ENCODE measurements at places on chromosomes 5 and 9.
A peak's percentile ranks its signal among the peaks of the same experiment; 100 is the strongest.

GRCh38 chr9:106130374-106130773 lies 436.0 kb downstream of the TMEM38B start:
- DNase-seq = no peak

DNA sequence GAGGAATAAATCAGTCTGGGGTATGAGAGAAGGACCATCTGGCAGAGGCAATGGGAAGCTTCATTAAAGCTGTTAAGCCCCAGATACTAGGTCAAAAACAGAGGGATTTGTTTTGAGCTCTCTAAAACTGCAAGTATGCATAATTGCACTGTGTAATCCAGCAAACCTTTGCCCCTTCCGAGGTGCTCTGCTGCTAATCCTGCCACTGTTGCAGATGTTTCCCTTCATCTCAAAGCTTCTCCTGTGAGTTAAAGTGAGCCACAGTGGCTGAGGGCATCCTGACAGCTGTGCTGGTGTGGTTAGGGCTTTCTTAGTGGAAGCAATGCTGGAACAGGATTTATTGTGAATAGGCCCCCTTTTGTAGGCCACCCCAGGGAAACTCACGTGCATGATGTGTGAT lies 160.3 kb upstream of the TRPC7 start:
- peak; percentile 24 for DNase-seq

- no peak for DNase-seq
These were observed 535.9 kb downstream of the DNAH5 start for GRCh38 chr5:13408616-13409015.

GRCh38 chr5:118320121-118320520 lies 668.2 kb downstream of the DTWD2 start:
- no peak for DNase-seq

DNA sequence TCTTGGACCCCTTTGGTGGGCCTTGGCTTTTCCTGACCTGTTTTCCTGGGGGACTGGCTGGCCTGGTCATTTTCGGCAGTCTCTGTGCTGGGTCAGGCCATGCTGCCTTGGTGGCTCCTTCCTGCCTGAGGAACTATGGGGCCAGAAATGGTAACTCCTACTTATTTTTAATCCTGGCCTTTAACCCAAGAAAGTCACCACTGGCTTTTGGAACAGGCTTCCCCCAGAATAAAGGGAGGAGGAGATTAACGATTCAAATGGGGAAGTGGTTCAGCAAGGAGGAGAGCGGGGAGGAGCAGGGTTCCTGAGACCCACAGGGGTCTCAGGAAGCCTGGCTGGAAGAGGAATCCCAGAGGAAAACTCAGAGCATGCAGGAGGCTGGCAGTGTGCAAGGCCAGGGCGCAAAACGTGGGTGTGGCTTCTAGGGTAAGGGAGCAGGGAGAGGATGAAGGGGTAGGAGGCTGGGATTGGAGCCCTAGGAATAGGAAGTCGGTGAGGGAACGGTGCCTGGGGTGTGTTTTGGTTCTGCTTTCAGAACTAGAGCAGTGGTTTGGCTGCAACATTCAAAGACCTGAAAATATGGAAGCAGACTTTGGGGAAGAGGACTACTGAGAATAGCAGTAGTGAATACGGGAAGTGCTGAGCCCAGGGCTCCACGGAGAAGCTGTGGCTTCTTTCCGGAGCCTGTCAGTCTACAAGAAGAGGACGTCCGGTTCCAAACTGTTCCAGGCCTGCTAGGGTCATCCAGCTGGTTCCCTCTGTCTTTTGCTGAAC lies 271.1 kb upstream of the KLF4 start:
- DNase-seq = no peak

DNA sequence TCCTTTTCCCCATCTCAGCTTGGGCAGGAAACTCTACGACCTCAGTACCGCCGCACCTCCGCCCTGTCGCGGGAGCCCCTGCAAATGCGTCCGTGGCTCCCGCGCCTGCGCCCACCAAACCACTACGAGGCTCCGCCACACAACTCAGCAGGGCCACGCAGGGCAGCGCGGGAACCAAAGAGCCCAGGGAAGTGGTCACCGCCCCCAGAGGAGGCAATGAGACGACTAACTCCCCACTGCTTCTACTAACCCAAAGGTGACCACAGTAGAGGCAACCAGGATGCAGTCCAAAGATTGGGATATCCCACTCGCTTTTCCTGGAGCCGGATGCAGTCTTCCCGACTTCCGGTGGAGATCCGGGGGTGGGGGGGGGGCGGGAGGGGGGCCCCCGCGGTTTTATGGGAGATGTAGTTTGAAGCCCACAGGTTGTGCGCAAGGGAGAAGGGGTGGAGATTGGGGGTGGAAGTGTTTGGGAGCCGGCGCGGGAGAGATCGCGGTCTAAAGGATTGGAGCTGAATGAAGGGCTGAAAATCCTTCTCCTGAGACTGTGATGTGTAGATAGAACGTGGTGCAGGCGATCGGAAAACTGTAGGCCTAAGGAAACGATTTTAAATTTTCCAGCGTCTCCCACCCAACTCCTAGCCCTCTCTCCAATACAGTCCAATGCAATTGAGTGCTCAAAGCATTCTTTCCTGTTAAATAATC lies at the start of gene NUDT12:
Gene NUDT12 (minus strand): TSS at position 337 of the 705 bp plus-strand sequence. CDS start 2,541 bp downstream, outside the sequence.
- peak; percentile 71 for DNase-seq

DNA sequence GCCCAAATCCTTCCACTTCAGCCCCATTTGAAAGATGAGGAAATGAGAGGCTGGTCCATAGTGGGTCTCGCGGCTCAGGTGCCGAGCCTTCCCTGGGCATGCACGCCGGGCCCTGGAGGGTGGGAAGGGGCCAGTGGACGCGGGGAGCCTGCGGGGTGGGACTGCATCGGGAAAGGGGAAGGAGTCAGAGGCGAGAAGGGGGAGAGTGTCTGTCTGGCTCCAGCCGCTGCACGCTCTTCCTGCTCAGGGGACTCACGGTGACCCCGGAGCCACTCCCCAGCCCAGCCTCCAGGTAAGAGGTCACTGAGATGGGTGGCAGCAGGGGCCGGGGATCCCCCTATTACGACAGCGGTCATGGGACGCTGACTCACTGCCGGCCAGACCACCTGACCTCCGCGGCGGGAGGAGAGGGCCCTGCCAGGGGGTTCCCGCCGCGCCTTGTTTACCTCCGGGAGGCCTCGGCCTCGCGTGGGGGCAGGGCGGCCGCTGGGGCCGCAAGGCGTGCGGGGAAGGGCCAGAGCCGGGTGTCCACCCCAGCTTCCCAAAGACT lies 1.9 kb upstream of the SQSTM1 start:
- peak; percentile 82 for DNase-seq

DNA sequence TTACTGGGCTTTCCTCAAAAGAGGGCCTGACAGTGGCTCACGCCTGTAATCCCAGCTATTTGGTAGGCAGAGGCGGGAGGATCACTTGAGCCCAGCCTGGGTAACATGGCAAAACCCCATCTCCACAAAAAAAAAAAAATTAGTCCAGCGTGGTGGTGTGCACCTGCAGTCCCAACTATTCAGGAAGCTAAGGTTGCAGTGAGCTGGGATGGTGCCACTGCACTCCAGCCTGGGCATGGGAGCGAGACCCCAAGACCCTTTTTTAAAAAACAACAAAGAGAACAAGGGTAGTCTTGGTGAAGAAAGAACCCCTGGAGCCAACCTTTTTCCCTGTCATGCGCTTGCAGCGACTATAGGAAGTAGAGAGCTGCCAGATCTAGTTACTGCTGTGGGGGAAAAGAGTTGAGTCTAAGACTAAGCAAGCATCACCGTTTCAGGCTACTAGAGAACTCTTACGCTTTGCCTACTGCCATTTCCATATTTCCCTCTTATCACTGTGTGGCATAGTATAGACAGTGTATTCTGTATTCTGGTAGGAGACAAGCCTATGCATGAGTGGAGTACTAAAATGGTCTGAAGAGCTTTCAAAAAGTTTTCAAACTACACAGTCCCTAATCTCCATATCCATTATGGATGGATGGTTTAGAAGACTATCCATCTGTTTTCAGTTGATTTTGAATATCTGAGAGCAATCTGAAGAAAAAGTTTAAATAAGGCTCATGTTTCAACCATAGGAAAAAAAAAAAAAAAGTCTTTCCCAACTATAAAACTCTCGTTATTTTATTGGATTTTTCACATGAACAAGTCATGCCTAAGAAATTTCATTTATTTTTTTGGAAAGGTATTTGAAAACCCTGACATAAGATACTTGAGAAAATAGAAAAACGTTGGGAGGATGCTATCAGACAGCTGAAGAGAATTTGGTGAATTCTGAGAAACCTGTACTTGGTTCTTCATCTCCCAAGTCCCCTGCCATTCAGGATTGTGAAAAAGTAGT lies 2.6 kb downstream of the C9orf40 start:
- DNase-seq = no peak

- DNase-seq = no peak
These were observed 81.8 kb upstream of the LMNB1 start for GRCh38 chr5:126695091-126695490.

DNA sequence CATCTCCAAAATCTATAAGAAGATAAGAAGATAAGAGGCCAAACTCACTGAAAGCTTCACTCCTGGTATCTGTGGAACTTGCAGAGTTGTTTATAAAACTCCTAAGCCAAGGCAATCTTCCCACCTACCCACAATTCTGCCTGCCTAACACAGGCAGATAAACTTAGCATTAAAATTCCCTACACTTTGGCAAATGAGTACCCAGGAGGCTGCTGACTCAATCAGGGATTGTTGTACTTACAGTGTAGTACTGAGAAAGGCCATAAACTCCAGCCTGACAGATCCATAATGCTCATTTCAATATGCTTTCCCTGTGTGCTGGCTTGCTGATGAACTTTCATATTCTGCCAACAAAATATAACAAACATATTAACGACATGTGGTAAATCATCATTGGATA lies 725.2 kb downstream of the BRINP1 start:
- DNase-seq = no peak

GRCh38 chr5:69341520-69342161 lies 9.0 kb upstream of the CCDC125 start:
- DNase-seq = no peak

- peak; percentile 59 for DNase-seq
These were observed 47.9 kb upstream of the XPA start for GRCh38 chr9:97744710-97745708.

DNA sequence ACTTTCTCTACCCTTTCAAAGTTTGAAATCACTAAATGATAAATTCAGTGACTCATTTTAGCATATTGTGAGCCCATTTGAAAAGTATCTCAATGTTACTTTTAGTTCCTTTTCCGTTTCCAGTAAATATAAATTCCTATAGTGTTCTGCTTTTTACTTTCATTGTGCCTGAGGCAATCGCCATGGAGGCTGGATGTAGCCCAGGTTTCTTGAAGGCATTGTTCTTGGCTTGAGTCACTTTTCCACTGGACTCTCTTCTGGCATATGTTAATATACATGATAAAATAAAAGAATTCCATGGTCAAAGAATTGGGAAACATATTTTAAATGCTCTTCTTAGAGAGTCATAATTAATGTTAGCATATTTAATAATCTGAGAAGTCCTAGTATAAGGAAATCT lies 327.0 kb downstream of the IZUMO3 start:
- no peak for DNase-seq

DNA sequence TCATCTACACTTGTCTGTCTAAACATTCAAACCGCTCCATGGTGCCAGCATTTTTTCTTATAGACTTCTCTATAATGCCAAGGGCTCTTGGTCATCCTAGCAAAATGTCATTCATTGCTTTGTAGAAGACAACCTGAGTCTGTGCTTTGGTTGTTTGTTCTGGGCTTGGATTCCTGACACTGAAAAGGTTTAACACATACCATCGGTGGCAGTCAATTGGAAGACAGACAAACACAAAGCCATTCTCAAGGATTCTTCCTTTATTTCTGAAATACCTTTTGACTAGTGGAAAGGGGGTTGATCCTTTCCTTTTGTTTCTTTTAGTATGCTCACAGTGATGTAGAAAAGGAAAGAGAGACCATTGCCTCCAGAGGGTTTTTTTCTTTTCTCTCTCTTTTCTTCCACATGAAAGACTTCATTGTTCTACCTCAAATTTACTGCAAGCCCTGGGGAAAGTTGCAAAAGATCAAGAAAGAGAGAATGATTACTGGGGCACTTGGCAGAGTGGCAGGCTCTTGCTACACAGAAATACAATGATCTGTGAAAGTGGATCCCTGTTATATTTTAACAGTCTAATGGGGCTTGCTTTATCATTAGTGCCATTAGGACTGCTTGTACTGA lies 66.4 kb upstream of the TMC1 start:
- DNase-seq = peak; percentile 75

DNA sequence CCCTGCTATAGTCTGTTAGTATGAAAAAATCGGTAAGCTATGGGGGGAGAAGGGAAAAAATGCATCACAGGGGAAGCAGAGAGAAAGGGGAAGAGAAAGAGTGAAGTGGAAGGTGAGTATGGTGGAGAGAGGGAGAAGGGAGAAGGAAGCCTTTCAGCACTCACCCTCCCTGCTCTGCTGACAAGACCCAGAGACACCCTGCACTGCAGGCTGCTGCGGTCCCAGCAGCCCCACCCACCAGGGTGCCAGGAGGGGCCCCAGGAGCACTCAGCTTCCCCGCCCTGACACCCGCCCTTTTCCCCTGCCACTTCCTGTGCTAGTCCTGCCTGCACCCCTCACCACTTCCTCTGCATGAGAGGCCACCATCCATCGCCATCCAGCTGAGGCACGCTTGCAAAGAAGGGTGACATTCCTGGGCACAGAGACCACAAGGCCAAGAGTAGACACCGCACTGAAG lies 12.7 kb downstream of the STK10 start:
- no peak for DNase-seq

DNA sequence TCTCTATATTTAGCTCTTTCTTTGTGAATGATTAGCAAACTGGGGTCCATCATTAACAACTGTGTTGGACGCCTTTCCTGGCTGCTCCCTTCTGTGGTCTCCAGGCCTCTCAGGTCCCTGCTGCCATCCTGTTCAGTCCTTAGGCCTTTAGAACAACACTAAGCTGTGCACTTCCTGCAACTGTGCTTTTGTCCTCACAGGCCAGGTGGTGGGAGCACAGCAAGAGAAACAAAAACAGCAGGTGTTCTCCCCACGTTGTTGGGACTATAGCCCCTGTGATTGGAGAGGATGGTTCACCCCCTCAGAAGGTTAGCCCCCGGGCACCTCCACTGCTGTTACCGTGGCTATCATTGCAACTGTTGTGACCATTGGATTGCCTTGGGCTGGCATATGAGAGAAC lies 41.7 kb upstream of the CLINT1 start:
- DNase-seq = peak; percentile 78

DNA sequence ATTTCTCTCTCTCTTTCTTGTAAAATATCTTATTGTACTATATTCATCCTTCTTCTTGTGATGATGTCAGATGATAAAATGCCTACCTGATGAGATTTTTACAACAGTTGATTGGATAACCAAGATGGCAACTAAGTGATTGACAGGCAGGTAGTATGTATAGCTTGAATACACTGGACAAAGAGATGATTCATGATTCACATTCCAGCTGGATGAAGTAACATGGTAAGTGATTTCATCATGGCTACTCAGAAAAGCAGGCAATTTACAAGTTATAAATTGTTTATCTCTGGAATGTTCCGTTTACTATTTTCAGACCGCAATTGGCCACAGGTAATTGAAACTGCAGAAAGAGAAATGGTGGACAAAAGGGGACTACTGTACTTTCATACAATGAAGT lies 1471.7 kb upstream of the C9orf72 start:
- no peak for DNase-seq

DNA sequence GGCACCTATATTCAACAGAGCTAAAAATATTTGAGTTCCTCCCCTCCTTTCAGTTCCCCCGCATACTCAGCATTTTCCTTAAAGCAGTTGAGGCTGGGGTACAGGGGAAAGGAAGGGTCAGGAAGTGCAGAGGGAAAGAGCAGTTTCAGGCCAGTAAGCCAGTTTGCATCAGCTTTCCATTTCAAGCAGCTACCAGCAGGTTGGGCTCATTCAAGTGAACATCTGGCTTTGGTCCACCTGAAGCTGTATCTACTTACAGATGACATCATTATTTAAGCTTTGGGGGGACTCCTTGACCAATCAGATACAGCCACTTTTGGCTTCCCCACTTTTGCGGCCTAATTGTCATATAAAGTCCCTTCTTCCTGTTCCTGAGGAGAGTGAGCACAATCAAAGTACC lies 8.2 kb upstream of the ACO1 start:
- no peak for DNase-seq
